Small intestine (tissue), 16 donors: ENCODE measurements at places on chromosomes 4 and X. TPM values are rescaled to one million over a fixed set of nuclear protein-coding genes. Genes with fewer than 3 reads are reported as not detected.

Gene AMBN
- not detected for polyA plus RNA-seq

DNA sequence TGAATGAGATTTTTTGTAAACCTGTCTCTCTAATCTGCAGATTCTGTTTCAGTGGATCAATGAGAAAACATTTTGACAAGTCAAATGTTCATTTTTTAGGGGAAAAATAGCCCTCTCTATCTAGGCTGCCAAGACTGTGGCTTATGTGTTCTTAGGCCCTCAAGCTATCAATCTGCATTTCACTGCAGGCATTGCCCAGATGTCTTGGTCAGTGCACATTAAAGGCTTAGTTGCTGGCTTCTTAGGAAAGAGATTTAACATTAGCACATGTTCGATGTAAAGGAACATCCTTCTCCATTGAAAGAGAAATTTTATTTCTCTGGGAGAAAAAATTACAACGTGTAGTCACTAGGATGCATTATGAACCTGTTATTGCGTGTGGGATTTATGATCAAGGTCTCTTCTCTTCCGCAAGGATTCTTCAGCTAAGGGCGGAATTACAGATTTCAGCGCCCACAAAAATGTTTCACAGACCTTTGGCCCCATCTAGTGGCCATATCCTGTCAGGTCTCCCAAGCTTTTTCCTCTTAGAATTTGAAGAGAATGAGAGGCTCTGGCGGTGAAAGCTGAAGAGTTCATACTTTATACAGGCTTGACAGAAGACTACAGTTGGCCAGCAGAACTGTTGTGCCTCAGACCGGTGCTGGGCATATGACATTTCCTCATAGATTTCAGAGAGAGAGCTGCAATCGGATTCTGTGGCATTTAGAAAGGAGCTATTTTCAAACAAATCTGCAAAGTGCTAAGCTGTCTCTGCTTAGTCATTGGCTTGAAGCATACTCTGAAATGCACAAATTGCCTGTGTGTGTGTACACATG lies 144.6 kb upstream of the NOCT start:
- H3K4me1 ChIP-seq = no peaks in the 10 kb centered on the region
- H3K4me3 ChIP-seq = no peak overlapping the region
- H3K36me3 ChIP-seq = no peaks in the 10 kb centered on the region
- H3K27me3 ChIP-seq = no peaks in the 10 kb centered on the region
- DNase-seq = peak; percentile 85

DNA sequence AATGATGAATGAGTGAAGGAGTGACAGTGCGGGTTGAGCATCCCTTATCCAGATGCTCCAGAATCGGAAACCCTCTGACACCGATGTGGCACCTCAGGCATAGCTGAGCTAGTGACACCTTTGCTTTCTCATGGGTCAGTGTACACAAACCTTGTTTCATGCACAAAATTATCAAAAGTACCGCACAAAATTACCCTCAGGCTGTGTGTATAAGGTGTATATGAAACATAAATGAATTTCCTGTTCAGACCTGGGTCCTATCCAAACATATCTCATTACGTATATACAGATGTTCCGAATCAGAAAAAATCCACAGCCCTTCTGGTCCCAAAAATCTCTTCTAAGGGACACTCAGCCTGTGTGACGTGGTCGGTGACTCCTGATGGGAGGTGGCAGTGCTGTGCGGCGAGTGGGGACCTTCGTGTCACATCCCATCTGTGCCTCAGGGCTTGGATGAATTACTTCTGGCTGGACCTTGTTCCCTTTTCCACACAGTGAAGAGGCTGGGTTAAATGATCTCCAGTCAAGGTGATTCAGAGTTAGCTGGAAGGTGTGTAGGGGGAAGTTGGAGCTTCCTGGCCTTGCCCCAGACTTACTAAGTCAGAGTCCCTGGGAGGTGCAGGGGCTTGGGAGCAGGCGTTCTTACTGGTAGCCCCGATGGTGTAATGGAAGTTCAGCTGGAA lies 18.8 kb downstream of the RGS12 start:
- no peaks in the 10 kb centered on the region for H3K4me1 ChIP-seq
- no peaks in the 10 kb centered on the region for H3K27me3 ChIP-seq
- no peak overlapping the region for H3K4me3 ChIP-seq
- no peak overlapping the region for H3K27ac ChIP-seq

Gene MAGEE2
- 0.27 TPM for polyA plus RNA-seq

DNA sequence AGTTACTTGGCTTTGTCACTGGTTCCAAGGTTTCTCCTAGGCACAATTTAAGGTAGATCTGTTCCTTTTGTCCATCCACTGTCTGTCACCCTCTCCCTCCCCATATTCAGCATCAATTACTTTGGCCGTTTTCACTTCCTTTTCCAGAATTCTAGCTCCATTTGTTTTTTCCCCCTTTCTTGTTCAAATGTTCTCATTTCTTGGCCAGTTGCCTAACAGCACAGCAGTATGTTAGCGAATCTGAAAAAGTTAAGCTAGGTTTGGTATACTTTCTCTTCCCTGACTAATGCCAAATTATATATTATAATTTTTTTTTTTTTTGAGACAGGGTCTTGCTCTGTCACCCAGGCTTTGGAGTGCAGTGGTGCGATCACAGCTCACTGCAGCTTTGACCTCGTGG lies 409.1 kb upstream of the TEX13C start:
- H3K4me1 ChIP-seq = no peaks in the 10 kb centered on the region
- DNase-seq = no peak
- H3K4me3 ChIP-seq = no peak overlapping the region

Gene APEX2
- polyA plus RNA-seq = 14.6 TPM

DNA sequence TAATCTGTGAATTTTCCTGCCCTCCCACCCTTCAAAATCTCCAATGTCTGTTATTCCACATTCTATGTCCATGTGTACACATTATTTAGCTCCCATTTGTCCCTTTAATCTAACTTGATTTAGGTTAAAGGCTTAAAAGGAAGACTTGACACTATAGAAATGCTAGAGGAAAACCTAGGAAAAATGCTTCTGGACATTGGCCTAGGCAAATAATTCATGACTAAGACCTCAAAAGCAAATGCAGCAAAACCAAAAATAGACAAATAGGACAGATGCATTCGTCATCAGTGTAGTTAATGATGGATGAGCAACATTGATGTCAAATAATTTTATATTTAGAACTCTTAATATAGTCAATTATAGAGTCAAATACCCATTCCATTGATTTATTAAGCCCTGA lies 36.9 kb downstream of the INTU start:
- no peaks in the 10 kb centered on the region for H3K4me1 ChIP-seq
- no peaks in the 10 kb centered on the region for H3K27me3 ChIP-seq
- H3K27ac ChIP-seq = no peak overlapping the region
- H3K4me3 ChIP-seq = no peak overlapping the region

GRCh38 chr4:129323658-129324057 lies 227.7 kb downstream of the C4orf33 start:
- no peak overlapping the region for H3K27ac ChIP-seq
- no peaks in the 10 kb centered on the region for H3K4me1 ChIP-seq
- H3K27me3 ChIP-seq = no peaks in the 10 kb centered on the region
- no peak overlapping the region for H3K4me3 ChIP-seq

- DNase-seq = no peak
- no peaks in the 10 kb centered on the region for H3K36me3 ChIP-seq
- H3K27me3 ChIP-seq = peaks cover 2% of the 10 kb centered on the region
- no peak overlapping the region for H3K4me3 ChIP-seq
Measured at GRCh38 chrX:153608376-153608775, 9.4 kb upstream of the CCNQ start.

DNA sequence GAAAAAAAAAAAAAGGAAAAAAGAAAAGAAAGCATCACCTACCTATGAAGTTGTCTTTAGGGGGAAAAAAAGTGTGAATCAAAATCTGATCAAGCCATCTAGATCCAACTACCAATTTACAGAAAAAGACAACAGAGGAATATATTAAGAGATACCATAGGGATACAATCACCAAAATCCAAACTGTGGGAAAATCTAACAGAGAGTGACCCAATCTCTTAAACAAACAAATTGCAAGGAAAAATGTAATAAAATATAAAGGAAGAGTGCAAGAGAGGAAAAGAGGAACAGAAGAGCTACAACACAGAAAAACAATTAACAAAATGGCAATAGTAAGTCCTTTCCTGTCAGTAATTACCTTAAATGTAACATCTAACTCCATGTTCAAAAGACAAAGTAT lies 19.0 kb downstream of the THOC2 start:
- no peak overlapping the region for H3K4me3 ChIP-seq
- DNase-seq = no peak
- H3K27me3 ChIP-seq = no peaks in the 10 kb centered on the region
- H3K36me3 ChIP-seq = peaks cover 2% of the 10 kb centered on the region
- H3K4me1 ChIP-seq = no peaks in the 10 kb centered on the region
- no peak overlapping the region for H3K27ac ChIP-seq

Gene F11
- 4.2 TPM for polyA plus RNA-seq

- no peak overlapping the region for H3K27ac ChIP-seq
- no peak for DNase-seq
- H3K4me3 ChIP-seq = no peak overlapping the region
- no peaks in the 10 kb centered on the region for H3K4me1 ChIP-seq
- no peaks in the 10 kb centered on the region for H3K27me3 ChIP-seq
Measured at GRCh38 chr4:40000711-40001110, 23.0 kb upstream of the PDS5A start.

Gene P2RY4
- 0.12 TPM for polyA plus RNA-seq

GRCh38 chr4:168630445-168631187 lies 133.8 kb downstream of the PALLD start:
- H3K27me3 ChIP-seq = peaks cover 5% of the 10 kb centered on the region
- H3K27ac ChIP-seq = no peak overlapping the region
- peak; percentile 5 for DNase-seq
- H3K4me3 ChIP-seq = no peak overlapping the region
- peaks cover 28% of the 10 kb centered on the region for H3K4me1 ChIP-seq

DNA sequence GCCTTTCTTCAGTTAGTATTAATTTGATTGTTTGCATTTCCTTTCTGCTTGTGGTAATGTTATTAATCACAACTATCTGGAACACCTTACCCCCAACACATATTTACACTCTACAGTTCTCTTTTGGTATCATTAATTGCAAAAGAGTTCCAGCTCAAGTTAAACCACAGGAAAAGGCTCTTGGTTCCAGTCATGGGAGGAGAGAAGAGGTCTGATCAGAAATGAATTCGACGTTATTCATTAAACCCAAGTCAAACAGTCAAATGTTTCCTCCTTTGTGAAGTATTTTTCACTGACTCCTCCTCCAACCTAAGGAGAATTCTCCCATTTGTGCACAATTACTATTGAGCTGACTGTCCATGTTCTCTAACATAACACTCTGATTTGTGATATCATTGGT lies 91.4 kb downstream of the SLC39A8 start:
- no peak overlapping the region for H3K27ac ChIP-seq
- DNase-seq = no peak
- no peaks in the 10 kb centered on the region for H3K4me1 ChIP-seq
- no peaks in the 10 kb centered on the region for H3K27me3 ChIP-seq
- H3K36me3 ChIP-seq = no peaks in the 10 kb centered on the region

GRCh38 chrX:7106649-7107048 lies 40.9 kb upstream of the STS start:
- H3K27me3 ChIP-seq = no peaks in the 10 kb centered on the region
- H3K4me1 ChIP-seq = peaks cover 11% of the 10 kb centered on the region
- DNase-seq = no peak
- no peak overlapping the region for H3K4me3 ChIP-seq
- no peak overlapping the region for H3K27ac ChIP-seq

GRCh38 chr4:16225167-16225862 lies 956 bp downstream of the TAPT1 start:
- peak overlapping the region; percentile 96 for H3K27ac ChIP-seq

DNA sequence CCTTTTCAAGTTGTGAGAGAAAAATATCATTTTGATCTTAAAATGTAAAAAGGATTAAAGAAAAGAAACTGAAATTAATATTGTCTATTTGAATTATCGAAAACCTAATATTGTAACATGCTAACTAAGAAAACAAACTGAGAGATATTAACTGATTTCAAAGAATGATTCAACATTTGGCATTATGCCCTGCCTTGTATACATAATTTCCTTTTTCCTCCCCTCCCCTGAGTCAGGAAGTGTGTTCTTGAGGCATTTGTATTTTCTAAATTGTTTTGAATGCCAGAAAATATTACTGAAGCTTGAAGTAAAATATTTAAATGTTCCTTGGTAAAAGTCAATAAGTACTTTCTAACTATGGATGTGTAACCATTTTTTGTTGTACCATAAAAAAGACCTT lies 49.4 kb downstream of the RPS6KA3 start:
- H3K4me3 ChIP-seq = no peak overlapping the region
- peak; percentile 10 for DNase-seq
- no peaks in the 10 kb centered on the region for H3K27me3 ChIP-seq
- no peak overlapping the region for H3K27ac ChIP-seq
- no peaks in the 10 kb centered on the region for H3K36me3 ChIP-seq

DNA sequence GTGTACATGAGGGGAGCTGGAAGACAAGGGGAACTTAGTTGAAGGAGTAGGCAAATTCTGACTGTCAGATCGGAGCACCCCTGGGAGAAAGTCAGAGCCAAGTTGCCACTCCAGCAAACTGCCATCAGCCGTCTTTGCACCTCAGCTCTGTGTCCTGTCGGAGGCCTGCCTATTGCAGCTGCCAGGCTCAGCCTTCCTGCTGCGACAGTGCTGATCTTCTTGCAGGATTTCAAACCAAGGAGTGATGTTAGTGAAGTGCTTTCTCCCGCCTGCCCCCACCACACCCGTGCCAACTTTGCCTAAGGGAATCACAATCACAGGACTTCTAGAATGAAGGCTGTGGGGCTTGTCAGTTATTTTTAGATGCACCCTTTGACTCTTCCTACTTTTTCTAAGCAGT lies 185.3 kb downstream of the KIT start:
- H3K36me3 ChIP-seq = no peaks in the 10 kb centered on the region
- H3K4me3 ChIP-seq = no peak overlapping the region
- DNase-seq = no peak
- H3K4me1 ChIP-seq = no peaks in the 10 kb centered on the region
